Esophagus squamous epithelium (tissue), 5 donors: ENCODE measurements at places on chromosomes 5 and 9. TPM values are rescaled to one million over a fixed set of nuclear protein-coding genes. Genes with fewer than 3 reads are reported as not detected.

DNA sequence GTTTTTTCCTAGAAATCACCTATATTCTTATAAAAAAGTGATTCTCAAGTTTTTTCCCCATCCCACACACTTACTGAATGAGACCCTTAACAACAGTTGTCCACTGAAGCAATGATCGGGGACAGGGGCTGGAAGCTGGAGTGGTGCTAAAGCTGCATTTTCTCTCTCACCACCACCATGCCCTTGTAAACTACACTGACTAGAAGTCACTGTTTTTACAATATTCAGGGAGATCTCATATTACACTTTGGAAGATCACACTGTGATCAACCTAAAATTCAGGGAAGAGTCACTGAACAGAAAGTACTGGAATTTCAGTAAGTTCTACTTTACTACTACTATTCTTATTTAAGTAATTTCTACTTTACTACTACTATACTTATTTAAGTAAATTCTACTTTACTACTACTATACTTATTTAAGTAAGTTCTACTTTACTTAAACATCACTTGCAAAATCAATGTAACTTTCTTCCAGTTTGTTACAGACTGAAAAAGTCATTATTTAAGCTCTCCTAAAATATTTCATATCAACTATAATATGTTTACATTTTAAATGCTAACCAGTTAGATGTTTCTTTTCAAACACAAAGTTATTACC is 164.3 kb downstream of the AGTPBP1 start:
- peaks cover 4% of the 10 kb centered on the region for H3K36me3 ChIP-seq
- no peak overlapping the region for H3K4me3 ChIP-seq
- no peak overlapping the region for H3K27ac ChIP-seq
- no peak for DNase-seq
- no peaks in the 10 kb centered on the region for H3K27me3 ChIP-seq
- no peaks in the 10 kb centered on the region for H3K4me1 ChIP-seq

GRCh38 chr5:143898381-143898780 is 86.4 kb downstream of the HMHB1 start:
- no peak overlapping the region for H3K4me3 ChIP-seq
- H3K36me3 ChIP-seq = no peaks in the 10 kb centered on the region
- H3K4me1 ChIP-seq = no peaks in the 10 kb centered on the region
- H3K27me3 ChIP-seq = no peaks in the 10 kb centered on the region

DNA sequence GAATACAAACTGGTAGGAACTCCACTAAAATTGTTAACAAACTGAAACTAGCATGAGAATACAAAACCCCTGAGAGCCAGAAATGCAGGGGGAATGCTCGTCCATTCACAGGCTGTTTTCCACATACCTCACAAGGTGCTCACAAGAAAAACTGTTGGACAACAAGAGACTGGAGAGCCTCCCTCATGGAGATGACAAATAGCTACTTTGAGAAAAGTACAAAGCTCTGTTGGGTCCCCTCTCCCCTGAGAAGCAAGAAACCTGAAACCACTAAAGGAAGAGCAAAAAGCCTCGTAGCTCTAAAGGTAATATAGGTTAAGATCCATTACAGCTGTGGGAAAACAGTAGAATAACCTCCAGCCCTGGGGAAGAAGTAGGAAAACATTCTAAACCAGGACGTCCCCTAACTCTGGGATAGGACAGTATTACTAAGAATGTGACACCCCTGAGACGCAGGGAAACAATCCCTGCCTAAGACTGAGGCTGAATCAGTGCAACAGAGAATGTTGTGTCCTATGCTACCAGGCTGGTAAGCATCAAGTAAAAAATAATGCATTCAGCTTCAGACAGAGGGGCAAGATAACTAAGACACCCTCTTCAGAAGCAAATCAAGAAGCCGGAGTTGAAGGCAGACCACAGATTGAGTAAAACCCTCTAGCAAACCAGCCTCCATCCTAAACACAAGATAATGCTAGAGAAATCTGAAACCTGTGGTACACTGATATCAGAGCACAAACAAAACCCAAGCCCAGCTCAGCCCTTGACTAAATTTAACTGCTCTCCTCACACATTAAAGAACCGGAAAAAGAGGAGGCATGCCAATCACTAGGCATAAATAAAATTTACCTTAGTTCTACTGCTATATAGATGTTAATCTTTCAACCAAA is 160.2 kb downstream of the SSBP2 start:
- no peaks in the 10 kb centered on the region for H3K4me1 ChIP-seq
- DNase-seq = no peak
- no peaks in the 10 kb centered on the region for H3K36me3 ChIP-seq
- no peak overlapping the region for H3K4me3 ChIP-seq

- H3K4me3 ChIP-seq = no peak overlapping the region
- H3K36me3 ChIP-seq = no peaks in the 10 kb centered on the region
- H3K4me1 ChIP-seq = peaks cover 13% of the 10 kb centered on the region
- no peak overlapping the region for H3K27ac ChIP-seq
- no peak for DNase-seq
Observed at GRCh38 chr5:5497152-5497788, 74.8 kb downstream of the ICE1 start.

DNA sequence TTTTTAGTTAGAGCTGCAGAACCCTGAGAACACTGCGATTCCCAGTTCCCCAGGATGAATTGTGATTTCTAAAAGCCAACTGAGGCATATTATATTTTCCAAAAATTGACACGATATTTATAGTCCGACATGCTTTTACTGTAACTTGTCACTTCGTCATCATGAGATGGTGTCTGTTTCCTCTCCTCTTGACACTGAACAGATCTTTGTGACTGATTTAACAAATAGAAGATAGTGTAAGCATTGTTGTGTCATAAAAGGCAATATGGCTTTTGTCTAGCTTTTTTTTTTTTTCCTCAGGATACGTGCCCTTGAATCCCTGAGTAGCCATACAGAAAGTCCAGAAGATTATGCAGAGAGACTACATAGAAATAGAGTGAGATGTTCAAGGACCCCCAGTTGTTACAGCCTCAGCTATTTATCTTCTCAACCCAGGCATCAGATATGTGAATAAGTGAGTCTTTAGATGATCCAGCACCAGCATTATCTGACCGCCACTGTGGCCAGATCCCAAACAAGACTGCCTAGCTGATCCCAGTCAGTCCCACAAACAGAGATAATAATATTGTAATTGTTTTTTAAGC is 27.8 kb upstream of the CCL21 start:
- no peaks in the 10 kb centered on the region for H3K27me3 ChIP-seq
- no peak for DNase-seq
- H3K4me3 ChIP-seq = no peak overlapping the region
- H3K4me1 ChIP-seq = no peaks in the 10 kb centered on the region
- no peaks in the 10 kb centered on the region for H3K36me3 ChIP-seq

DNA sequence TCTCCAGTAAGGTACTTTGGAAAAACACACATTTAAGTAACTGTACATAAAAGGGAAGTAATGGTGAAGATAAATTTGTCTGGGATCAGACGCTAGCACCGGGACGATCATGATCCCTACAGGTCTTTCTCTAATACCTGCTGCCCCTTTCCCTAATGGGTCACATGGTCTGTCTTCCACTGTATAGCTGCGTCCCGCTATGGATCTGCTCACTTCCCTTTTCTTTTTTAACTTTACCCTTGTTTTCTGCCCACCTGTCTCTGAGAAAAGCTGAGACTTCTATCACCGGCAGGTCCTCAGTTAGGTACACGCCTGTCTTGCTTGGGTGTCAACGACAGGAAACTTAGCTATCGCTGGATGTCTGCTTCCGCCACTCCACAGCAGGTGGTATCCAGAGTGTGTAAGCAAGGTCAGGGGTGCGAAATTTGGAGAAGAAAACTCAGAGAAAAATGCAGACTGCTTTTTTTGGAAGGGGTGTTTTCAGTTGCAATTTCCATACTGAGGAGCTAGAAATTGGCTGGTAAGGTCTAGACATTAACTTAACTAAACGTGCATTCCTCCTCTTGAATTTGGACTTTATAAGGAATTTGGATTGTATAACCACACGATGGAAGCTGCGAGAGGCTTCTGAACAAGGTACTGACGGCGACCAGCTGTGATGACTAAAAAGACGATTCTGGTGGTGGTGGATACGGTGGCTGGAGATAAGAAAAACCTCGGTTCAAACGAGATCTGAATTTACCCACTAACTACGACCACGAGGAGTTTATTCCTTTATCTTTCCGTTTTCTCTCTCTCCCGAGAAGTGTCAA is 1.1 kb upstream of the ICE1 start:
- DNase-seq = no peak
- no peaks in the 10 kb centered on the region for H3K36me3 ChIP-seq
- peak overlapping the region; percentile 98 for H3K4me3 ChIP-seq
- peak overlapping the region; percentile 90 for H3K27ac ChIP-seq
- no peaks in the 10 kb centered on the region for H3K27me3 ChIP-seq

- DNase-seq = no peak
- H3K27ac ChIP-seq = no peak overlapping the region
- no peaks in the 10 kb centered on the region for H3K36me3 ChIP-seq
Observed at GRCh38 chr5:149089796-149090195, 26.9 kb upstream of the SH3TC2 start.

GRCh38 chr5:160523502-160524163 is 102.0 kb downstream of the PTTG1 start:
- DNase-seq = no peak
- H3K27ac ChIP-seq = no peak overlapping the region
- H3K36me3 ChIP-seq = no peaks in the 10 kb centered on the region
- H3K4me3 ChIP-seq = no peak overlapping the region

DNA sequence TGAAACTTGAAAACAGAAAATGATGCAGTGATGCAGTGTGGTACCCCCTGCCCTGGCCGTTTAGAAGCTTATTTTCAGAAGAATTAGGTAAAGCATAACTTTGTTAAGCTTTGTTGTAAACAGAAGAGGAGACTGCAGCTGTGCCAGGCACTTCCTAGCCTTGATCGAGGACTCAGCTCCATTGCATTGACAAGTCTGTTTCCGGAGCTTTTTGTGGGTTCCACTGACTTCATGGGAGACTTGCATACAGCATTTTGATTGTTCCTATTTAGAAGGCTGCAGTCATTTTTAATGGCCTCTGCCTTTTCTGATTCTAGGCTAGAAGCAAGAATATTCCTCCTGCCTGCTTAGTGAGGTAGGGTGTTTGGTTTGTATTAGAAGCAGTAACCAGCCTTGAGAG is 12.3 kb downstream of the MVB12B start:
- no peak for DNase-seq
- H3K36me3 ChIP-seq = peaks cover 40% of the 10 kb centered on the region
- no peak overlapping the region for H3K4me3 ChIP-seq

DNA sequence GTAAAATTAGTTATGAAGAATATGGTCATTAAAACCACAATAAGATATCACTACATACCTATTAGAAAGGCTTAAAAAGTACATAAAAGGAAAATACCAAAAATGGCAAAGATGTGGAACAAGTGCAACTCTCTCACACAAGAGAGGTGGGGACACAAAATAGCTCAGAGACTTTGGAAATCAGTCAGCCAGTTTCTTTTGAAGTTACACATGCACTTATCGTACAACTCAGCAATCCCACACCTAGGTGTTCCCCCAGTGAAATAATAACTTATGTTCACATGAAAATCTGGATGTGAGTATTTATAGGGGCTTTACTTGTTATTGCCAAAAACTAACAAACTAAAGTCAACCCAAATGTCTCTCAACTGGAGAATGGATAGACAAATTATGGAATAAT is 9.8 kb upstream of the RICTOR start:
- no peak for DNase-seq
- H3K27me3 ChIP-seq = no peaks in the 10 kb centered on the region
- H3K4me1 ChIP-seq = peaks cover 6% of the 10 kb centered on the region
- H3K4me3 ChIP-seq = no peak overlapping the region
- H3K36me3 ChIP-seq = no peaks in the 10 kb centered on the region

DNA sequence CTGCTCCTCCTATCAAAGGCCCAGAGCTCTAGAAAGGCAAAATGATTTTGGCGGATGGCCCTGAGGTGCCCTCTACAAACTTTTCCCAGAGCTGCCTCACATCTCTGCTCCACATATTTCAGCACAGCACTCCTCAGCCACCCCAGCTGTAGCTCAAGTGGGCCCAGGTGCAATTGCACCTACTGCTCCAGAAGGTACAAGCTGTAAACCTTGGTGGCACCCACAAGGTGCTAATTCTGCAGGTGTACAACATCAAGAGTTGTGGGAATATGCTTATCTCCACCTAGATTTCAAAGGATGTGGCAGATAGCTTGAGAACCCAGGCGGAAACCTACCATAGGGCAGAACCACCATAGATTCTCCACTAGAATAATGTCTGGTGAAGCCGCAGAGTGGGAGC is 432.2 kb downstream of the TMEM232 start:
- no peak overlapping the region for H3K4me3 ChIP-seq
- H3K27me3 ChIP-seq = no peaks in the 10 kb centered on the region
- no peak overlapping the region for H3K27ac ChIP-seq
- DNase-seq = no peak
- H3K4me1 ChIP-seq = no peaks in the 10 kb centered on the region

DNA sequence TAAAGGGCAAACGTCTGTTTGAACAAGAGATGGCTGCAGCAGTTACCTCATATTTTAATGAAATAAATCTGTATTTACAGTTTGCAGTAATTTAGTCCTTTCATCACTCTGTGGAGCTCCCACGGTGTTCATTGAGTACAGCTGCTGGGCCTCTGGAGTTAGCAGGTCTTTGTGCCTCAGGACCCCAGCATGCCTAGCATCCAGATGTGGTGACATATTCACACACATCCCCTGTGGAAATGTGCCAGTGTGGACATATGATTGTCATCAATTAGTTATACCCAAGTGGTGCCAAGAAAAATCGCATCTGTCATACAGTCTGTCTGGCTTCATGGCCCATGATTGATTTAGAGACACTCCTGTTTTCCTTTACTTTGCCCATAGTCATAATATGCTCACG is 77.3 kb downstream of the NNT start:
- no peaks in the 10 kb centered on the region for H3K36me3 ChIP-seq
- H3K4me1 ChIP-seq = peaks cover 9% of the 10 kb centered on the region
- no peaks in the 10 kb centered on the region for H3K27me3 ChIP-seq
- DNase-seq = no peak
- no peak overlapping the region for H3K27ac ChIP-seq

DNA sequence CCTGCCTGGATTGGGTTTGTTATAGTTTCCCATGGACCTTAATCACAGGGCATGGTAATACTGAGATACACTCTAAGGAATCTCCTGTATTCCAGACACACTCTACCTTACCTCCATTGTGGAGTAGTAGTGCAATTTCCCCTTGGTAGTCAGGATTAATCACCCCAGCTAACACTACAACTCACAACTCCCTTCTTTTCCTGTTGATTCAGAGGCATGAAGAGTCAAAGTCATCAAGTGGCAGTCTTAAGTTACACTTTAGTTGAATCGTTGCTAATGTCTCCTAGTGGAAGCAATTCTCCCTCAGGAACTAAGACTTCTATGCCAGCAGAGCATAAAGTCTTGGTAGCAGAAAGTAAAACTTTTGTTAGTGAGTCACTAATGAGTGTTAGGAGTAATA is 122.7 kb upstream of the APC start:
- no peaks in the 10 kb centered on the region for H3K4me1 ChIP-seq
- H3K27ac ChIP-seq = no peak overlapping the region
- H3K27me3 ChIP-seq = no peaks in the 10 kb centered on the region
- H3K4me3 ChIP-seq = no peak overlapping the region
- DNase-seq = no peak

- no peaks in the 10 kb centered on the region for H3K4me1 ChIP-seq
- H3K4me3 ChIP-seq = no peak overlapping the region
- DNase-seq = no peak
- H3K27ac ChIP-seq = no peak overlapping the region
- H3K27me3 ChIP-seq = no peaks in the 10 kb centered on the region
Observed at GRCh38 chr5:82707741-82708140, 369.5 kb downstream of the TMEM167A start.

GRCh38 chr5:73496984-73497457 is 1.2 kb upstream of the BTF3 start:
- H3K4me1 ChIP-seq = peaks cover 46% of the 10 kb centered on the region
- H3K27ac ChIP-seq = peak overlapping the region; percentile 96
- no peak overlapping the region for H3K4me3 ChIP-seq

Gene TMEM215
- total RNA-seq = not detected

Gene FANCG
- 21.9 TPM for total RNA-seq

Gene IL33
- total RNA-seq = 34.0 TPM

Gene ADAMTSL2
- total RNA-seq = 1.6 TPM

Gene SPATA31E1
- not detected for total RNA-seq

Gene FCHO2
- 30.2 TPM for total RNA-seq
